ENCODE measurements at places on chromosomes 6 and 20. TPM values are rescaled to one million over a fixed set of nuclear protein-coding genes. Genes with fewer than 3 reads are reported as not detected.

The LY6G6C gene
- not detected for total RNA-seq

The NQO2 gene
- 31.9 TPM for total RNA-seq

The HLA-DQB1 gene
- total RNA-seq, result not detected

The RNF182 gene
- total RNA-seq, result 3.8 TPM

The SEL1L2 gene
- total RNA-seq, result not detected

The NOTCH4 gene
- total RNA-seq, result 1.3 TPM

The C4B gene
- 6.8 TPM for total RNA-seq

The SEMG2 gene
- not detected for total RNA-seq

The TFAP2B gene
- total RNA-seq, result not detected

The NINL gene
- 16.3 TPM for total RNA-seq

The NKAPL gene
- 0.73 TPM for total RNA-seq

The RIPPLY2 gene
- 0.29 TPM for total RNA-seq

The AVP gene
- total RNA-seq, result not detected

The BPIFB4 gene
- total RNA-seq, result not detected

The EPHA7 gene
- total RNA-seq, result not detected
